ENCODE measurements at places on chromosomes 7 and 10. TPM values are rescaled to one million over a fixed set of nuclear protein-coding genes. Genes with fewer than 3 reads are reported as not detected.

GRCh38 chr10:17196045-17196444, 5.4 kb downstream of the TRDMT1 start:
- DNase-seq, result no peak

DNA sequence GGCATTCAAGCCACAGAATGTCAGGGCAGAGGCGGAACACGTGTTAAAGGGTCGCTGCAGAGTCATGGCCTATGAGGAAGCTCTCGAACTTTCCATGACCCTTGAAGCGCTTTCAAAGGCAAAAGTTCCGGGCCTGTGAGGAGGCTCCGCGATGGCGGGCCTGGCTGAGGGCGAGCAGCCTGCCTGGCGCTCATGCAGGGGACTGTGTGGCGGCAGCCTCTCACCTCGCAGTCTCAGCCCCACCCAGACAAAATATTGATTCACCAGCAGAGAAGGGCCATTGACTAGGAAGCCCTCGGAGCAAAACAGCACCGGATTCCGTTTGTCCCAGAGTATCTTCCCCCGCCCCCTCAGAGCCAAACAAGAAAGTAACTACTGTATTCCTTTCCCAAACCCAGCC, 12.8 kb upstream of the CNNM1 start:
- DNase-seq, result no peak

DNA sequence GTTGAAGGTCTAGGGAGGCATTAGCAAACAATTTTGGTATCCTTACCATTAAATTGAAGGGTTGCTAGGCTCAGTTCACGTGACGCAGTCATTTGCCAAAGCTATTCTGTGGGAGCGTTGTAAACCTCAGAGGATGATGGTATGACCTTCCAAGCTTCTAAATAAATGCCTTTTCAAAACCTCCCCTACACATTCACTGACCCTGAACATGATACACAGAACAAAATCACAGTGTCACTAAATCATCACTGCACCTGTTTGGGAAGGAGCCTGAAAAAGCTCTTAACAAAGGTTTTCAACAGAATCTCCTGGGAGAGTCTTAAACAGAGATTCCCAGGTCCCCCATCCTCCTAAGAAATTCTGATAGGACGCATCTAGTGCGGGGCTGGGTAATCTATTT, 13.2 kb upstream of the CCDC172 start:
- no peak for DNase-seq

GRCh38 chr10:86878983-86879713, 78.3 kb downstream of the MMRN2 start:
- no peak for DNase-seq

DNA sequence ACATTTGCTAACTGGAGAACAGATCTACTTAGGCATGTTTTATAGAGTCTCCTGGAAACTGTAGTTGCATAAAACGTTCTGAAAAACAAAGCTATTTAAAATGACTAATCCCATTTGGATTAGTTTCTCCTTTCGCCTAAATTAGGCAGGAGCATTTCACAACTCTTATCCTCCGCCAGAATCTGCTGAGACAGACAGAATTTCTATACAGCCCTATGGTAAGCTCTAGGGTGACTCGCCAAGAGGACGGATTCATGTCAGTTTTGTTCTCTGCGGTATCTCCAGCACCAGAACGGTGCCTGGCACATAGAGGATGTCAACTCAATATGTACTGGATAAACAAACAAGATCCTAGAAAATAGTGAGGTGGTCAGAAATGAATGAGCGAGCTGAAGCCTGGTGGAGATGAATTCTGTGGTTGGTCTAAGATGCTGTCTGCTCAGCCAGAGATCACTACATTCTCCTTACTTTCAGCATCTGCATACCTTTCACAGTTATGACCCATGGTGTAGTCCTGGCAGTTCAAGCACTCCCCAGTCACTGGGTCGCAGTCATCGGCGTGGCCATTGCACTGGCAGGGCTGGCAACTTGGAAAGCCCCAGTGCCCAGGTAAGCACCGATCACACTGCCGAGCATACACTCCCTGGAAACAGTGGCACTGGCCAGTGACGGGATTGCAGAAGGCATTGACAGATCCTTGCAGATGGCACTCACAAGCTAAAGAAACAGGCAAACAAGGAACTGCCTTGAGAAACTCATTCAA, 44.0 kb downstream of the LAMB1 start:
- peak; percentile 76 for DNase-seq

DNA sequence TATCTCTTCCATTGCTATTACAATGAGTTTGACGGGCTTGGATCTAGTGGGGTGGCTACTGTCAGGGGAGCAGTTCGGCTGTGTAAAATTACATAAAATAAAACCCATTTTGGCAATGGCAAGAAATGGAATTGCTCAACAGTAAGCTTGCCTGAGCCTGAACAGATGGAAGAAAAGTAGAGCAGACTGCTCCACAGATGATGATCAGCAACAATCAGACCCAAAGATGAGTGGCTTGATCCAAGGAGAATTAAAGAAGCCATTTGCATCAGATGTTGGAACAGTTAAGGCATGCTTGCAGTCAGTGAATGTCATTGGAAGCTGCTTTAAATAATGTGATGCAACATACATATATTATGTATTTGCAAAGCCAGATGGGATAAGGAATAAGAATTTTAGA, 256.6 kb upstream of the SMIM30 start:
- DNase-seq, result no peak

DNA sequence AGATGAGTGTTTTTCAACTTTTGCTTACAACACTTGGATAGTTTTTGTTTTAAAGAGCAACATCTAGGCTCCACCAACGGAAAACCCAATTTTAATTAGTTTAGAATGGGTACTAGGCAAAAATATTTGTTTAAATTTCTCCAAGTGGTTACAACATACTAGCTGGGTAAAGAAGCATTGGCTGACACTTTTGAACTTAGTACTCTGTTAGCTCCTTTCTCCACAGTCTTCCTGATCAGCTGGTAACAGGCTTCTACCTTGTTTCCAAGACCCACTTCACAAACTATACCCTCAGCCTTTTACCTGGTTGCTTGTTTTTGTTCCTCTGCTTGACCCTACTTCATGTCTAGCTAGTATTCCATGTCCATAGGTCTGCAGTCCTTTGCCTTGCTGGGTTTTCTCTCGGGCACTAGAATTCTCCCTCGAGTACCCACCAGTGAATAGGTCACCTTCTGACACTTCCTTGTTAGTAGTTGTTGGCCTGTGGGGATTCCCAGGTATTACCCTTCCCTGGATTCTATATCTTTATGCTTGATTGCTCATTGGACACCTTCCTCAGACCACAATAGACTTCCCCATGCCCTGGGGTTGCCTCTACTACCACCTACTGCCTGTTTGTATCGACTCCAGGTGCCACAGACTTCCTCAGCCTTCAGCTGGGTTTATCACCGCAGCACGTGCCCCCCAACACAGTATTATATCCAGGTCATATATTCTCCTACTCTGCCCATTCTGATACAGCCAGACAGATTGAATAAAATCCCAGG, 42.0 kb downstream of the PRPS1L1 start:
- no peak for DNase-seq

DNA sequence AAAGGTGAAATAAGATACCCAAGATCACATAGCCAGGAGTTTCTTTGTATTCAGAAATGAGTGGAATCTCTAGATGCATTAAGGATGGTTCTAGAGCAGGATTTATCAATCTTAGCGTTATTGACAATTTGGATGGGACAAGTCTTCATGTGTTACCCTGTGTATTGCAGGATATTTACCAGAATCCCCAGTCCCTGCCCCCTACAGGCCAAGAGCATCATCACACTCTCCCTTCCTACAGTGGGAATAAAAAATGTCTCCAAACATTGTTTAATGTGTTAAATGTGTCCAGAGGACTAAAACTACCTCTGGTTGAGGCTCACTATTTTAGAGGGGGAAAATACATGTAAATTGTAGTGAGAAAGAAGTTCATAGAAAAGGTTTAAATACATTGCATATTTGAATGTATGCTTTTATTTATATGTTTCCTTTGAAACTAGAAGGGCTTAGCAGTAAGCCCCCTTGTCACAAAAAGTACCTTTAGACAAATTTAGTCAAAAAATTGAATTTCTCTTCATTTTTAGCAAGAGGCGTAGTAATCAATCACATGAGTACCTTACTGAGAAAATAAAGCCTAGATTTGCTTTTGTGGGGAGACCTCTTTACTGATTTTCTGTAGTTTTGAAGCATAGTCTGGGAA, 141.2 kb downstream of the MLLT10 start:
- DNase-seq, result no peak

DNA sequence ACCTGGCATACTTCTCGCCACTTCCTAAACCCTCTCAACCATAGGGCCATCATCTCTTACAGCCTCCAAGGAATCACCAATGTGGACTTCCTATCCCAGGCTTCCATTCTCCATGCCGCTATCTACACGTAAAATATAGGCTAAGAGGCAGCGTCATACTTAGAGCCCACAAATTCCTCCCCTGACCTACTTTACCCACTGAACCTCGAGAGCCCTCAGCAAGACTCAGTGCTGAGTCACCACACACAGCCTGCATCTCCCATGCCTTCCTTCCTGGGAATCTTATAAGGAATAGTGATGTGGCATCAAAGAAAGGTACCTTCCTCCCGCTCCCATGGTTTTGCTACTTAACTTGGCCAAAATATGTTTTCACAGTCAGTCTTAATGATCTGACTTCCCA, 435.6 kb upstream of the NFE2L3 start:
- no peak for DNase-seq

Gene ANXA8L1
- total RNA-seq, result 185 TPM

Gene GIMAP6
- total RNA-seq, result not detected

Gene PRKG1
- total RNA-seq, result 0.68 TPM

Gene CYP3A7
- total RNA-seq, result not detected

Gene PLXDC2
- total RNA-seq, result not detected

Gene KCNH2
- 1.5 TPM for total RNA-seq

Gene MYL10
- not detected for total RNA-seq

Gene AZGP1
- not detected for total RNA-seq
